ENCODE measurements at places on chromosomes 16 and 17.

- H3K4me1 ChIP-seq, result no peaks in the 10 kb centered on the region
- no peaks in the 10 kb centered on the region for H3K36me3 ChIP-seq
- H3K4me3 ChIP-seq, result no peak overlapping the region
These were observed 52.5 kb downstream of the TMEM114 start for GRCh38 chr16:8537691-8538342.

DNA sequence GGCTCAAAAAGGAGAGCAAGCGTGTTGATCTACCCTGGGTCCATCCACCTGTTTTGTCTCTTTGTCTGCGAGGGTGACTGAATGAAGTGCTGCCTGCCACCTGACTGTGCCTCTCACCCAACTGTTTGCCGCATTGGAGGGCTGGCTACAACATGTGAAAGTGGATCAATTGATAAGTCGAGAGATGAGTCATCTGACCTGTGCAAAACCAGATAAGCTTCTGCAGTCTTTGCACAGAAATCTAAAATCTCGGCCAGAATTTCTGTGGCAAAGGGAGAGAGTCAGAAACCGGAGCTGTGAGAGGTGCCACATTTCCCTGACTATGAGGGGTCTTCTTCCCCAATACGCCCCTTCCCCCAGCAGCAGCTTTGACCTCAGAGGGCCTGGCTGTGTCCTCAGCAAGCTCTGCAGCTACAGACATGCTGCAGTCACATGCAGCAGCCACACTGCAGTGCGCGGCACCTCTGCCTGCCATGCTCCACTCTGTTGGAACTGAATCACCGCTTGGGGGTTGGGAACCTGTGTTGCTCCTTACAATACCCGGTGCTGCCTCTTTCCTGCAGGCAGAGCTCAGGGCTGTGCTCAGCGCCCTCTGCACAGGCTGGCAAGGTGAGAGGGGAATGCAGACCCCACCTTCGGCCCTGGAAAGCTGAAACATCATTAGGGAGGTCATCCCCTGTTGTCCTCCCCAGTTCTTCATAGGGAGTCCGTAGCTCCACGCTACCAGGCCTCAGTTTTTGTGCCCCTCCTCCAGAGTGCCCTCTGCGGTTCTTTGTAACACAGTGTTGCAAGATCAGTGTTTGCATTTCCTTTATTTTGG, 16.2 kb upstream of the HAS3 start:
- no peaks in the 10 kb centered on the region for H3K36me3 ChIP-seq
- no peaks in the 10 kb centered on the region for H3K4me1 ChIP-seq
- no peak for DNase-seq

GRCh38 chr17:57612202-57613071, 132.7 kb downstream of the CCDC182 start:
- no peak overlapping the region for H3K27ac ChIP-seq
- H3K27me3 ChIP-seq, result no peaks in the 10 kb centered on the region
- H3K4me1 ChIP-seq, result peaks cover 1% of the 10 kb centered on the region
- no peak overlapping the region for H3K4me3 ChIP-seq
- no peak for DNase-seq

GRCh38 chr17:49823614-49824013, 24.3 kb downstream of the TAC4 start:
- no peaks in the 10 kb centered on the region for H3K4me1 ChIP-seq
- DNase-seq, result no peak
- H3K4me3 ChIP-seq, result no peak overlapping the region
- H3K27ac ChIP-seq, result no peak overlapping the region
- H3K36me3 ChIP-seq, result peaks cover 36% of the 10 kb centered on the region

- no peak overlapping the region for H3K27ac ChIP-seq
- no peak overlapping the region for H3K4me3 ChIP-seq
- H3K4me1 ChIP-seq, result no peaks in the 10 kb centered on the region
- no peaks in the 10 kb centered on the region for H3K36me3 ChIP-seq
These were observed 45.5 kb downstream of the MRC2 start for GRCh38 chr17:62672957-62673356.

GRCh38 chr16:79165506-79165905, 435.0 kb downstream of the MAF start:
- H3K36me3 ChIP-seq, result no peaks in the 10 kb centered on the region
- H3K4me3 ChIP-seq, result no peak overlapping the region
- H3K27ac ChIP-seq, result no peak overlapping the region
- H3K27me3 ChIP-seq, result no peaks in the 10 kb centered on the region
- DNase-seq, result no peak

DNA sequence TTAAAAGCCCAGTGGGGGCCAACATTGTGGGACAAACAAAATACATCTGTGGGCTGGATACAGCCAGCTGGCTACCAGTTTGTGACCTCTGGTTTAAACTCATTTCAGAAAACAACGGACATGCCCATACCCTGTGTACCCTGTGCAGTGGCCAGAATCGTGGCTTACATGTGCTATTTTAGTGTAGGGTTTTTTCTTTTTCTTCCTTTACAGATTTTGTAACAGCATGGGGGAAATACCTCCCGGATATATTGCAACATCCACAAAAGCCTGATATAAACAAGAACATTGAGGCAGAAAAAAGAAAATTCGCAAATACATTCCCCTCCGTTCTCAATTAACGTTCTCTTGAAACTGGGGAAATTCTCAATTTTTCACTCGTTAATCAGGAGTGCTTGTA, 7.3 kb downstream of the HS3ST4 start:
- H3K36me3 ChIP-seq, result no peaks in the 10 kb centered on the region
- DNase-seq, result no peak
- H3K27me3 ChIP-seq, result peaks cover 4% of the 10 kb centered on the region
- H3K27ac ChIP-seq, result no peak overlapping the region
- no peaks in the 10 kb centered on the region for H3K4me1 ChIP-seq

GRCh38 chr16:79784007-79784406, 183.5 kb upstream of the MAF start:
- no peaks in the 10 kb centered on the region for H3K4me1 ChIP-seq
- H3K4me3 ChIP-seq, result no peak overlapping the region
- no peaks in the 10 kb centered on the region for H3K36me3 ChIP-seq
- no peak overlapping the region for H3K27ac ChIP-seq
- no peaks in the 10 kb centered on the region for H3K27me3 ChIP-seq
- DNase-seq, result no peak

GRCh38 chr16:79411805-79412204, 188.7 kb downstream of the MAF start:
- DNase-seq, result no peak
- H3K4me1 ChIP-seq, result no peaks in the 10 kb centered on the region
- H3K27me3 ChIP-seq, result no peaks in the 10 kb centered on the region
- H3K36me3 ChIP-seq, result no peaks in the 10 kb centered on the region

DNA sequence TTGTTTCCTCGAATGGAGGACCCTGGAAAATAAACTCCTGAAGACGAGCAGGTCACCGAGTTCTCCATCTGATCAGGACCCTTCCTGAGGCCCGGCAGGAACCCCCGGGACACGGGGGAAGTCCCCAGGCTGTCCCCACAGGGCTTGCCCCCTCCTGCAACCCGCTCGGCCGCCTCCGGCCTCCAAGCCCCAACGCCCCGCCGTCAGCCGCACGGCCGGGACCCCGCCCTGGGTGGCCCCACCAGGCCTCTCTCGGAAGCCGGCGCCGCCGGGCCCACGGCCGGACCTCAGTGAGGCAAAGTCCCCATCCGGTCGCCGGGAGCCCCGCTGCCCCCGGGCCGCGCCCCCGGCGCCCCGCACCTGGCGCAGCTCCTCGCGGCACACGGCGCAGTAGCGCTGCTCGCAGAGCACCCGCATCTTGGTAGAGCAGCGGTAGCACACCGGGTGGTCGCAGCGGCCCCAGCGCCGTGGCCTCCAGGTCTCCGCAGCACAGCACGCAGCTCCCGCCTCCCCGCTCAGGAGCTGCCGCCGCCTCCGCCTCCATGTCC, 383 bp downstream of the ZNF598 start:
- H3K27ac ChIP-seq, result peak overlapping the region; percentile 47
- DNase-seq, result peak; percentile 22
- peaks cover 17% of the 10 kb centered on the region for H3K4me1 ChIP-seq
- H3K4me3 ChIP-seq, result peak overlapping the region; percentile 92
- no peaks in the 10 kb centered on the region for H3K27me3 ChIP-seq

Measured in MM.1S (cell line).